Hematopoietic multipotent progenitor cell treated with erythropoietin and hydrocortisone succinate and interleukin-3 and kit ligand, for 4 days (in vitro differentiated cells): ENCODE measurements at places on chromosomes 11 and 22.

DNA sequence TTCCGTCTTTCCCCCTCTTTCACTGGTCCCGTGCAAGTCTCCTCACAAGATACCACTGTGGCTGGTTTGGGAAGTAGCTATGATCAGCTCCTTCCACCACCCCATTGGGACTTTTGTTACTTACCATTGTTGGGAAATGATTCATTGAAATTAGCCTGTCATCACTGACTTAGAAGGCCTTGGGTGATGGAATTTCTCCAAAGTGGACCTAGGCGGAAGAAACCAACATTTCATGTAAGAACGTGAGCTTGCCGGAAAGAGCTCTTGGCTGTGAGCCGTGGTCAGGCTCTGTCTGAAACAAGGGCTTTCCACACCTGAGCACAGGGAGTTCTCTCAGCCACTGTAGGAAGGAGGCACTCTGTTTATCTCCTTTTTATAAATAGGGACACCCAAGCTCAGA is 23.5 kb upstream of the CRYBB3 start:
- DNase-seq, result no peak

GRCh38 chr11:123483058-123483457 is 53.0 kb downstream of the GRAMD1B start:
- no peak for DNase-seq

GRCh38 chr11:35912883-35913624 is 30.8 kb upstream of the LDLRAD3 start:
- no peak for DNase-seq

GRCh38 chr11:120061036-120061760 is 76.7 kb downstream of the TRIM29 start:
- no peak for DNase-seq
